ENCODE measurements at places on chromosomes 5 and 9.

GRCh38 chr9:71878327-71879274 is 32.4 kb downstream of the ABHD17B start:
- no peak for DNase-seq

DNA sequence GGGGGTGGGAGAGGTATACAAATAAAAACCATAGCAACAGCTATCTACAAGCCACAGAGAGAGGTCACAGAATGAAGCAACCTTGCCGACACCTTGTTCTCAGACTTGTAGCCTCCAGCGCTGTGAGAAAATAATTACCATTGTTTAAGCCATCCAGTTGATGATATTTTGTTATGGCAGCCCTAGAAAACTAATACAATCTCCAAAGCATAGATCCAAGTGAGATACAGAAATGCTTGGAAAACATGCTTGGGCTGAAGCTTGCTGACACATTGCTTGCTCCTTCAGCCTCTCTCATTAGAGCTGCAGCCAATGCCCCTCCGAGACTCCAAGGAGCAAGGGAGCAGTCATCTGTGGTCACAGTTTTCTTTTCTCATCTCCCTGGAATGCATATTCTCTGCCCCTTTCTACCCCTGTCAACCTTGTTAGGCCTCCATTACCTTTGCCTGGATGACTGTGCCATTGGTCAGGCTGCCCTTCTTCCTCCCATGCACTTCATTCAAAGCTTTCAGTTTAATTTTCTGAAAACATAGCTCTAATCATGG is 401.4 kb upstream of the KLF4 start:
- DNase-seq: no peak

DNA sequence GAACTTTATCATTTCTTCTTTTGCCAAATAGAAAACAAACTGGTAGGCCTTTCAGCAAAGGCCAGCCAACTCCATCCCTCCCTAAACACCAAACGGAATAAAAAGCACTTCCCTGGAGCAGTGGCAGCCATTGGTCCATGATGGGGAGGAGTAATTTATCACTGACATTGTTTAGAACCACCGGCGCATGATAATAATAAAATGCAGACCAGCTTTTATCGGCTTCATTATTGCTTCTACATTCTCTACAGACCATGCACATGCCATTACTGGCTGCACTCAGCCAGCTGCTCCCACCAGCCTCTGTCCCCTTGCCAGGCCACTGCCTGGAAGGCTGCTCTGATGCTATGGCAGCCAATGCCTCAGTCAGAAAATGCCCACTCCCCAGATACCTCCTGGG is 45.9 kb downstream of the ABCA1 start:
- no peak for DNase-seq

DNA sequence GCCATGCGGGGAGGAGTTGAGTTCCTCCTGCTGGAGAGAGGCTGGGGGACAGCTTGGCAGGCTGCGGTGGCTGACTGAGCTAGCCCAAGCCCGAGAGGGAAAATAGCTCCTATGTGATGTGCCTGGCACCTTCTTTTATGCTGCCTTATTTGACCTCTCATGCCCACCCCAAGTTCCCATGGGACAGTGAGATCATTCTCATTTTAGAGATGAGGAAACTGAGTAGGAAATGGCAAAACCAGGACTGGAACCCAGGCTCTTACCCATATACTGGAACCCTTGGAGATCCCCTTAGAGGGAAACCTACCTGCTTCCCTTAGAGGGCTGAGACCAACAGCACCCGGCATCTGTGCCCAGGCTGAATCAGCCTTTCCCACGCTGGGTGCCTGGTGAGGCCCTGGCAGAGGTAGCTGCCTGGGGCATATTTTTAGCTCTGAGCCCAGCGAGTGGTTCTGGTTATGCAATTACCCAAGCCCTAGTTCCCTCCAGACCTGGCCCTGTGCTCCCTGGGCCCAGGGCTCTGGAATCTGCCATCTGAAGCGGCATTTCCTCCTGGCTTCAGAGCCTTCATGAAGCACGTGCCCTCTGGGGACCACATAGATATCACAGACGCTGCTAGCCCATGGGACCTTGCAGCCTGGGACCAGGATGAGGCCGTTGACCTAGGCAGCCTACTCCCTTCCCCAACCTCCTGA is 23.6 kb downstream of the COL27A1 start:
- no peak for DNase-seq

DNA sequence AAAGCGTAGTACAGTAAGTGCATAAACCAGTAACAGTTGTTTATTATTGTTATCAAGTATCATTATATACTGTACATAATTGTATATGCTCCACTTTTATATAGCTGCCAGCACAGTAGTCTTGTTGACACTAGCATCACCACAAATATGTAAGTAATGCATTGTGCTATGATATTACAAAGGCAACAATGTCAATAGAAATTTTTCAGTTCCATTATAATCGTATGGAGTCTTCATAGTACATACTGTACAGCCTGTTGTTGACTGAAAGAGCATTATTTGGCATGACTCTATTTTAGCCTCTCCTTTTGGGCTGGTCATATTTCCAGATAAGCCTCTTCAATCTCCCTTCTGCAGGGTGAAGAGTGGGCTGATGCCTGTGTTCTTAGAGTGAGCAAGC is 40.4 kb downstream of the CFAP95 start:
- DNase-seq: no peak

- no peak for DNase-seq
Measured at GRCh38 chr9:103942651-103943050, 151.5 kb upstream of the SMC2 start.

DNA sequence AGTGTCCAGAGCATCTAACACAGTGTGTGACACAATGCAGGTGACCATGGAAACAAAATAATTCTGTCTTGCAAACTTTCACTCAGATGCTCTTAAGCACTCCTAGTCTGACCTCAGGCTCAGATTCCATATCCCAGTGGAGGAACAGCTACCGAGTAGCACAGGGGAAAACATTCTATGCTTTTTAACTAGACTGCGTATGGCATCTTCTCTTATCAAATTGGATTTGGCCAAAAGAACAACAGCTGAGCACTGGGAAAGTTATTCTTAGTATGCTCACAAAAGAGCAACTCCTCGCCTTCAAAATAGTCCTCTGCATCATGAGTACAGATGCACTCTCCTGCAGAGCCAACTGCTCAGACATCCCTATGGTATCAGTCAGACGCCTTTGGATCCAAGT is 528.2 kb upstream of the DAP start:
- DNase-seq: no peak

GRCh38 chr5:154771383-154771901 is 16.3 kb downstream of the LARP1 start:
- no peak for DNase-seq

- DNase-seq: no peak
Measured at GRCh38 chr5:30874241-30875034, 319.0 kb upstream of the CDH6 start.

- DNase-seq: no peak
Measured at GRCh38 chr9:4114569-4115505, 185.0 kb downstream of the GLIS3 start.

GRCh38 chr5:143056339-143056704 is 286.1 kb downstream of the ARHGAP26 start:
- DNase-seq: no peak

GRCh38 chr9:81146684-81147337 is 542.5 kb downstream of the TLE1 start:
- DNase-seq: no peak

DNA sequence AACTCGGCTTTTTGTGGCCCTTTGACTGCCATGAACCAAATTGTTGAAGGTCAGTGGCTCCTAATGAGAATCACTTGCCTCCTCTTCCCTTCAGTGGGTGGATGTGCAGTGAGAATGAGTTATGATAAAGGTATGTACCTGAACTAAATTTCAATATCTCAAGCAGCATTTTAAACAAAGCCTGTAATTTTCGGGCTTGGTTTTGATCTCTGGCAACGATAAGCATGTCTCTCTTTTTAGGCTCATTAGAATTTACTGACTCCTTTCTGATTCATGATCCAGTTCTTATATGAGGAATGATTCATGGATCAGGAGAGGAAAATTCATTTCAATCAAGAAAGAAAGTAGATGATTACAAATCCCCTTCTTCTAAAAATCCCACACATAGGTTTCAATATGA is 305.5 kb downstream of the ARRDC3 start:
- no peak for DNase-seq
